Dermis blood vessel endothelial cell (primary cell): ENCODE measurements at places on chromosomes 13 and 19. TPM values are rescaled to one million over a fixed set of nuclear protein-coding genes. Genes with fewer than 3 reads are reported as not detected.

DNA sequence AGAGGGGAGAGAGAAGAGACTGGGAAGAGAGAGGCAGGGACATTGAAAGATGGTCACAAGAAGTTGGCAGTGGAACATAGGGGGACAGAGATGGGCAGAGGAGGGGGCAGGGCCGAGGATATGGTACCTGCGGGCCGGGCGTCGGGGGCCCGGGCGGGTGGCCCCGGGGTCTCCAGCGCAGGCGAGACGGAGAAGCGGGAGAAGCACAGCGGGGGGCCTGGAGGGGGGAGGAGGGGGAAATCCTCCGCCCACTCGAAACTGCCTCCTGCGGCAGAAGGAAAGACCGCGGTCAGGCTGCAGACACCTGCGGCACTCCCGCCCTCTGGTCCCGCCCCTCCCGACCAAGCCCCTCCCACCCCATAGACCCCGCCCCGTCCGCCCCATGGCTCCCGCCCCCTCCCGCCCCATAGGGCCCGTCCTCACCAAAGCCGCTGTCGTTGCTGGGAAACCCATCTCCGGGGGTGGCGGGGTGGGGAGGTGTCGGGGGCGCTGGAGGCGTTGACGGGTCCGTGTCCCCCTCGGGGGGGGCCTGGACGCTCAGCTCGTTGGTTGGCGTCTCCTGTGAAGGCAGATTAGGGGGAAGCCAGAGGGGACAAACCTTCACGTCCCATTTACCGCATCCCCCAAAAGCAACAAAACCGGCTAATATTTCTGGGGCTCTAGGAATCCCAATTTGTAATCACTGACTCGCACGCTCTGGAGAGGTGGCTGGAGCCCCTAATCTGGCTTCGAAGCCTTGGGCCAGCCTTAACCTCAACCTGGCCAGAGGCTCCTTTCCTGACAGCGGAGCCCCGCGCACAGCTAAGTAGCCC lies 20.4 kb downstream of the LMTK3 start:
- no peak for DNase-seq

ADAMTS10 gene
- 4.8 and 13.8 TPM in 2 replicates for total RNA-seq

DNA sequence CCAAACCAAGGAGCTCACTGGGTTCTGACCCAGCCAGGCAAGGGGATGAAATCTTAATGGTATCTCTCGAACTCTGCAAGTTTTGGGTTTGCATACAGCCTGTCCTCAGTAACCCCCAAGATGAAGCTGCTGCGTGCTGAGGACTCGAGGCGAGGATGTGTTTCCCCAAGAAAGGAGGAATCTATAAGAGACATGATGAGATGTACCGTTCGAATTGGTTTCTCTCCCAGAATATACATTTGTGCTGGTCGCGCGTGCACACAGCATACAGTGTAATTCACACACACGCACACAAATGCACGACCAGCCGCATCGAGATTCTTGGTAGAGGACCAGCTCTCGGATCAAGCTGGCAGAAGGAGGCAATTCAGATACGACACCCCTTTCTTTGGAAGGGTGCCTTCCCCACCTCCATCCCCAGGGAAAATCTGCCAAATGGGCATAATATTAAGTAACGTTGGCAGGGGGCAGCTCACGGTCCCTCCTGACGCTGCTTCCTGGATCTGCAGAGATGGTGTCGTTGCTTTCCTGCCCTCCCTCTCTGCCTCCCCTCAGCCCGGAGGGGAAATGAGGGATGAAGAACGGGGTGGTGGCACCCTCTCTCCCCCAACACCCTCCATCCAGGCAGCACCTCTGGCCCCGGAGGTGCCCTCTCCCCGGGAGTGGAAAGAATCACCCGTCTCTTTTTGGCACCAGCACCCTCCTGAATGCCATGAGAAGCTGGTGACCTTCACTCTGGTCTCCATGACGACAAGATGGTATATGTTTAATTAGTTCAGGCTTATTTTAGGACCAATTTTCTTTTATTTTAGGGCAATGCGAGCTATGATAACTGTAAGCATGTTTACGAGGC lies 310.2 kb downstream of the ZNF536 start:
- no peak for DNase-seq

DNA sequence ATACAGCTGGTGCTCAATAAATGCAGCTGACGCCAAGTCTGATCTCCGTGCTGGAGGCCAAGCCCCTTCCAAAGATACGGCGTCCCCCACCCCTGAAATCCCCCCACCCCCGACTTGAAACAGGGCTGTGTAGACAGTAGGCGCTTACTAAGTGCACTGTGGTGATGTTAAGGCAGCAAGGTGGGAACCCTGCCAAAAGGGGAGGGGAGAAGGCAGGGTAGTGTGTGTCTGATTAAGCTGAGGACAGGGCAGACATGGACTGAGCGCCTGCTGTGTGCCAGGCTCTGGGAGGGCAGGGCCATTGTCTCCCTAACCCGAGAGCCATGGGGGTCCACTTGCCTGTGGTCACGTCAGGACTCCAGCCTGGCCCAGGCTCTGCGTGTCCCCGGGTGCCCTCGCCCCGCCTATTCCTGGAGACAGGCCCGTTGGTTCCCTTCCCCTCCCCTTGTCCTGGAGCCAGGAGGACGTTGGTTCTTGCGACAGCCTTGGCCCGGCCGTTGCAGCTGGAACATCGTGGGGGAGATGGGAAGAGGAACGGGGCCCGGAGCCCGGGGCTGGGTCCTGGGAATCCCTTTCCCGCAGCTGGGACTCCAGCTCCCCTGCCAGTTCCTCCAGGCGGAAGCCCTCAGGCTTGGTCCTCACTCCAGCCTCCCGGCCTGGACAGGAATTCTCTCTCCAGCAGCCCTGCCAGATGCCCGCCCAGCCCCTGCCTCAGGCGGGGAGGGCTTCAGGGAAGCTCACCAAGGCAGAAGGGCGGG lies 1.7 kb upstream of the ELANE start:
- no peak for DNase-seq

DNA sequence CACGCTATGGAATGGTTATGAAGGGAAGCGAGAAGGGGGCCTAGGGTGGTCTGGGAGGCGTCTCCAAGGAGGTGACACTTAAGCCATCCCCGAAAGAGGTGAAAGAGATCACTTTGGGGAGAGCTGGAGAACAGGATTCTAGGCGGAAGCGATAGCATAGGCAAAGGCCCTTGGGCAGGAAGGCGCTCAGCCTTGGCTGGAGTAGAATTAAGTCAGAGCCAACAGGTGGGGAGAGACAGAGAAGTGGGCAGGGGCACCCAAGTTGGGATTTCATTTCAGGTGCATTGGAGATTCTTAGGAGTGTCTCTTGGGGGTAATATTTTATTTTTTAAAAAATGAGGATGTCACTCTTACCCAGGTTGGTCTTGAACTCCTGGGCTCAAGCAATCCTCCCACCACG lies 9.6 kb downstream of the SNRPD2 start:
- no peak for DNase-seq

DNA sequence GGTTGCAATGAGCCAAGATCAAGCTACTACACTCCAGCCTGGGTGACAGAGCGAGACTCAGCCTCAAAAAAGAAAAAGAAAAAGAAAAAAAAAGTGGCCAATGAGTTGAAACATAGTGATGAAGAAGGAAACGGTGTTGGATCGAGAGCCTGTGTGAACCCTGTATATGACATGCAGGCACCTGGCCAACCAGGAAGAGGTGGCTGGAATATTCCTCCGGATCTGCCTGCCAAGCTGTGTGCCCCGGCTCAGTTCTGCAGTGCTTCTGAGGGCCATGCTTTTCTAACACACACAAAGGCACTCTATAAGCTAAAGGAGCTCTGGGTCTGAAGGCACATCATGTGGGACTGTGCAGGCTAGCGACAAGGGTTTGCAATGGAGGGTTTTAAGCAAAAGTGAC lies 3.7 kb upstream of the ZNF444 start:
- DNase-seq, result peak; percentile 36

DNA sequence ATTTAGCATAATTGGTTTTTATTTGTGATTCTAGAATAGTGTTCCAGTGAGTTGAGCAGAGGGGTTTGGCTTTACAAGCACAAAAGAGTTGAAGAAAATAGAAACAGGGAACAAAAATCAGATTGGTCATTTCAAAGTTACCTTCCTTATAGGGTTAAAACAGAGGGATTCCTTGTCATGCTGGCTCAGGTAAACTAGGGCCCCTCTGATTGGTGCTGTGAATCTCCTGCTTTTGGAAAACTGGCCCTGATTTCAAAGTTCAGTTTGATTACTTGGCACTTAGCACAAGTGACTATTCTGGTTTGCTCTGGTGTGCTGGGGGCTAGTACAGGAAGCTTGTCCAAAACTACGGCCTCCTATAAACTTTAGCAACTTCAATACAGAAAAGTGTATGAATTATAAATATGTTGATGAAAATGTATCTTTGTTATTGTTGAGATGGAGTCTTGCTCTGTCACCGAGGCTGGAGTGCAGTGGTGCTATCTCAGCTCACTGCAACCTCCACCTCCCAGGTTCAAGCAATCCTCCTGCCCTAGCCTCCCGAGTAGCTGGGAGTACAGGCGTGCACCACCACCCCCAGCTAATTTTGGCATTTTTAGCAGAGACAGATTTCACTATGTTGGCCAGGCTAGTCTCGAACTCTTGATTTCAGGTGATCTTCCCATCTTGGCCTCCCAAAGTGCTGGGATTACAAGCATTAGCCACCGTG lies 1.9 kb upstream of the MRPS31 start:
- no peak for DNase-seq

- no peak for DNase-seq
Measured at GRCh38 chr13:76934671-76935070, 13.6 kb upstream of the ACOD1 start.

DNA sequence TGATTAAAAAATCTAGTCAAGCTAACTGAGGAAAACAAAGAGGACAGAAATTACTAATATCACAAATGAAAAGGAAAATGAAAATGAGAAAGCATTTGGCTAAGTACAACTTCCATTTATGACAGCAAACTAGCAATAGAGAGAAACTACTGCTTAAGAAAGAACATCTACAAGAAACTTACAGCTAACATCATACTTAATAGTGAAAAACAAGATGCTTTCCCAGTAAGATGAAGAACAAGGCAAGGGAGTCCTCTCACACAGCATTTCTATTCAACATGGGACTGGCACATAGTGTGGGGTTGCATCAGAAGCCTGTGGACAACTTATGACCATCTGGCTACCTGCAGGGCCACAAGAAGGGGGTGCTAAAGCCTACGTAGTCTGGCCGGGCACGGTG lies 39.3 kb downstream of the ZNF44 start:
- no peak for DNase-seq

DNA sequence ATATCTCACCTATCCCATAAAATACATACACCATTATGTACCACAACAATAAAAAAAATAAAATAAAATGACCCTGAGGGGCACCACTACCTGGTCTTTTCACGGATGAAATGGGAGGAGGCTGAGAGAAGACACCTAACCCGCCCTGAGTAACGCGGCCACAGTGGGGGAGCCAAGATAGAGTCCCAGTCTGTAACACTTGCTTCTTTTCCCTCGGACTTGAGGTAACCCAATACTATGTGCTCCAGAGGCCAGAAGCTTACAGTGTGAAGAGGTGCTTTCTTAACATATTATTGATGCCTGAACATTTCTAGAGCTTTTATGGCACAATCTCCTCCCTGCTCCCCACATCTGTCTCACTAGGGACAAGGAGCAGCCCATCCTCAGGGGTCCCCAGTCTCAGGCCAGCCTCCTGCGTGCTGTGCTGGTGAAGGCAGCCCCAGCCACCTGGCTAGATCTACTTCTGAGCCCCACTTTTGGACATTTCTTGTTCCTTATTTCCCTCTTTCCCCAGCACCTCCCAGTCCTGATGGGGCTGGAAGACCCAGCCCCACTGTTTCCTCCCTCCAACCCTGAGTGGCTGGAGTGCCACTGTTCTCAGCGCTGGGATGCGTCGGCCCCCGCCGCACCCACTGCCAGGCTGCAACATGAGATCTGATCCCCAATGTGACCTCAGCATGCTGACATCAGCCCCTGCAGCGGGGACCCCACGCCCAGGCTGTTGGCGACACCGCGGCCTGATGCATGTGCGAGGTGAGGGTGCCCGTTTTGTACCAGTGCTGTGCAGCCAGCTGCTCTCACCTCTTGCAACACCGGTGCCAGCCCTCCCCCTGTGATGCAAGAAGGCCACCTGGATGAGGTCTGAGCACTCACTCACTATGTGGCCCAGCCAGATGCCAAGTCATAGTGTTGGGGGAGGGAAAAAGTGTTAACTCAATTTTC lies 143.3 kb downstream of the DCLK1 start:
- DNase-seq, result no peak

DNA sequence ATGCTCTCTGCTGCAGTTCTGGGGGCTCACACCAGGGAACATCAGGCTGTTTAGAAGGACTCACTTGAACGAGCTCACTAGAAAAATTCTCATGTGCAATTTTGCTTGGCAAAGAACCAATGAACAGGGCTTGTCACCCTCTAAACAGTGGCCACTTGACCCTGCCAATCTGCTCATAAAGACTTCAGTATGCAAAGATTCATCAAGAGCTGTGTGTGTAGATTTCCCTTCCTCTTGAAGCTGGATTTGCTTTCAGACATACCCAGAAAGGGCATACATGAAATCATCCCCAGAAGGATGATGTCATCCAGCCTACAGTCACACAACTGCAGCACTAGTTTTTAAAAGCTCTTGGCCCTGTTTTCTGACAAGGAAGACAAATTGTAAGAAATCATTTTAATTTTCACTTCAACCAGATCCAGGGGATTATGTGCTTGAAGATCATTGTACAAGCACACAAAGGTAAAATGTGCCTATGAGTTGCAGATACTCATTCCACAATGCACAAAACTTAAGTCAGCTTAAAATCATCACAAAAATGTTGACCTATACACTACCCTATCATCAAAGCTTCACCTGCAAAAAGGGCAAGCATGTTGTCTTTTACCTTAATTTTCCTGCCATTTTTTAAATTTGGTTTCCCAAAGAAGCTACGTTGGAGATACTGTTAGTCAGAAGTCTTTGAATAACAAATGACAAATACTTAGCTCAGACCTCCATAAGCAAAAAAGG lies 5.2 kb upstream of the STK24 start:
- no peak for DNase-seq

CYP2B6 gene
- total RNA-seq, result not detected in 2 replicates
